ENCODE measurements at places on chromosomes 16 and 17.

- DNase-seq: no peak
These were observed 13.3 kb upstream of the CCDC144A start for GRCh38 chr17:16676676-16677268.

- no peak for DNase-seq
These were observed 32.9 kb upstream of the NFAT5 start for GRCh38 chr16:69532641-69533455.

DNA sequence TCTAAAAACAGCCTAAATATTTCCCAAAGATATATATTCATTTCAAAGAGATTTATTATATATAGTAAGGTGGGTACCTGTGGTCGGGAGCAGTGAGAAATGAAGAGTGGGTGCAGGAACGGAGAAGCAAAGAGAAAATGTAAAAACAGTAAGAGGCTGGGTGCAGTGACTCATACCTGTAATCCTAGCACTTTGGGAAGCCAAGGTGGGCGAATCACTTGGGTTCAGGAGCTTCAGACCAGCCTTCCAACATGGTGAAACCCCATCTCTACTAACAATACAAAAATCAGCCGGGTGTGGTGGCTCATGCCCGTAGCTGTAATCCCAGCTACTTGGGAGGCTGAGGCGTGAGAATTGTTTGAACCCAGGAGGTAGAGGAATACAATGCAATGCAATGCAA lies 257.1 kb downstream of the BCAS3 start:
- DNase-seq: no peak

GRCh38 chr16:15037745-15038144 lies 18.1 kb downstream of the NTAN1 start:
- DNase-seq: no peak

DNA sequence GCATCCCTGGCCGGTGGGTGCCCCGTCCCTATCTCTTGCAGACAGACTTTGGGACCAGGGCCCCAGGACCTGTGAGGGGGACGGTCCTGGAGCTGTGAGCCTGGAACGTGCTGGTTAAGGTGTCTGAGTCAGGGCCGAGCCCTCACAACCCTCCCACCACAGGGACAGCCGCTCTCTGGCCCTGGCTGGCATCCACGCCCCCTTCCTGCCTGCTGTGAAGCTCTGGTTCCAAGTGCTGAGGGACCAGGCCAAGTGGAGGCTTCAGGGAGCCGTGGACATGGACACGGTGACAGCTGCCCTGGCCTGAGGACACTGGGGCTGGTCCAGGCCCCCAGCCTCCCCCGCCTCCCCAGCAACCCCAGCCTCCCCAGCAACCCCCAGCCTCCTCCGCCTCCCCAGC lies 6.6 kb downstream of the TSR3 start:
- no peak for DNase-seq

GRCh38 chr17:50856431-50856830 lies 9.7 kb downstream of the TOB1 start:
- DNase-seq: no peak

GRCh38 chr17:38881600-38882191 lies 11.8 kb downstream of the LASP1 start:
- no peak for DNase-seq

DNA sequence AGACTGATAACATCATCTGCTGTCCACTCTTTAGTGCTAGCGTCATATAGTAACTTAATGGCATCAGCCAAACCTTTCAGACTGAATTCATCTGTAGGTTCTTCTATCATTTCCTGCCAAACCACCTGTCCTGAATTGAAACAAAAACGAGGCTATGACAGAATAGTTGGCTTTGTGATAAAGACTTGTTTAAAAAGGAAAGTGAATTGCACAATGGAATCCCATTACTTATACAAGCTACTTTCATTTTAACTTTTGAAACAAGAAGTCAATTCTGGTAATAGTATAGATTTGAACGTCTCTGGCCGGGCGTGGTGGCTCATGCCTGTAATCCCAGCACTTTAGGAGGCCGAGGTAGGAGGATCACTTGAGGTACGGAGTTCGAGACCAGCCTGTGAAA lies 18.2 kb downstream of the LASP1NB start:
- DNase-seq: no peak

DNA sequence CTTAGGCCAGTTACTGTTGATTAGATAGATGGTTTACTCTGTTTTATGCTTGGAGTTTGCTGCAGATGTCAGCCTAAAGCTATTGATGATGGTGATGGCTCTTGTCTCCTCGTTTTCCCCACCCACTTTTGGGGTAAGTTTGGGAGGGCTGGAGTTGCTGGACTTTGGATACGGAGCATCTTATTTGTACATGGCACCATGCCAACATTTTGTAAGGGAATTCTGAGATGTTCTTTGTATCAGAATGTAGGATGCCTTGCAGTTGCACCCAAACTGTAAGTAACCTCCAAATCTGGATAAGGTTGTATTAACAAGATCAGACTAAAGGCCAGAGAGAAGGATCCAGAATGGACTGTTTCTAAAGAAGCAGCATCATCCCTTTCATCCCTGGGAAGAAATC lies 551.9 kb upstream of the ZFHX3 start:
- DNase-seq: no peak

DNA sequence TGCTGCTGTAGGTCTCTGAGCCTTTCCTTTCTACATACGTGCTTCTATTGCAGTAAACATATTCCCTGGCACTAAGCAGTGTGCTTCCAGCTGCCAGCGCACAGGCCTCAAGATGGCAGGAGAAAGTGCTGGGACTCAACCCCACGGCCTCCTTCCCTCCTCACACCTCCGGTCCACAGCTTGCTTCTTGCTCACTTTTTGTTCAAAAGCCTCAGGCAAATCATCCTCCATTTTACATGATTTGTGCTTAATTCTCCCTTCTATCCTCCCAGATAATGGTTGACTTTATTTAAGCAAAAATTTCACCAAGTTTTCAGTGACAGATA lies 5.4 kb downstream of the CDK5R1 start:
- no peak for DNase-seq

- no peak for DNase-seq
These were observed 66.9 kb upstream of the TNRC6C start for GRCh38 chr17:77891602-77892001.

DNA sequence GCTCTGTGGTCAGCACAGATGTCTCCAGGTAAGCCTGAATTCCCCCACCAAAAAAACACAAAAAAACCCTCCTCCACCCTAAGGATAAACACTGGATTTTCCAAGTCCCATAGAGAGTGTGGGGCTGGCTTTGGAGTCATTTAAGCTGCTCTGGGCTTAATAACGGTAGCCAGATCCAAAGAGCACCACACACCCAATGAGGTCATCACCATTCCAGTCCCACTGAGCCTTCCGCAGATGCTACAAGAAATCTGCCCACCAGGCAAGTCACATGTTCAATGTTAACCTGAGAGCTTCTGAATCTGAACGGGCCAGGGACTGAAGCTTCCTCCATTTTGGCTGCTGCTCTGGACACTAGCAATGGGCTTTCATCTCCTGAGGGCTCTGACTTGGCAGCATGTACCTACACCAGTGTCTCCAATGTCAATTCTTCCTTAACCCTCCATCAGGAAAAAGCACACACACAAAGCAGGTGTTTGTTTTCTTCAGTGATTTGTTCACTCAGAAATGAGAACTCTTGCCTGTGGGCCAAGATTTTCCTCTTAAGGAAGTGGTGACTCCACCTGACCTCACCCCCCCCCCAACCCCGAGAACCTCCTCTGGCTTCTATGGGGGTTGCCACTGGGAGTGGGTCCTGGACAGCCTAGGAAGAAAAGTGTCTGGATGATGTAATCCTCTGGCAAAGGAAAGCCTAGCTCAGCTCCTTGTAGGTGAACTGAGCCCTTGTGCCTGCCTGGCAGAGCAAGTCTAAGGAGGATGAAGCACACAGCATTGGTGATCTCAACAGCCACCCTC lies 220.1 kb downstream of the FOXL1 start:
- no peak for DNase-seq

DNA sequence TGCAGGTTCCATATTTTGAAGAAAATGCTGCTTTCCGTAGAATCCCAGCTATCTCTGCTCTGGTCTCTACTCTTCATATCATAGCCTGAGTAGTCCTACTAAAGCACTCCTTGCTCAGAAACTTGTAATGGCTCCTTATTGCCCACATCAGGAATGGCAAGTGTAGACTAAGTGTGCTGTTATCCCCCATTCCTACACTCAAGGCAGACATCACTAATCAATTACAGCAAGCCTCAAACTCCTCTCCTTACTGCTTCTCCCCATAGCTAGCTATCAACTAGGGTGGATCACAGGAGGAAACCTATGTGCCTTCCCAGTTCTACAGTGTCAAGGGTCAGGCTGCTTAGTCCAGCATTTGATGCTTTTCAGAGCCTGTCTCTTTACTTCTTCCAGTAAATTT lies 163.4 kb downstream of the HAPSTR1 start:
- DNase-seq: no peak

GRCh38 chr17:78865682-78866390 lies 25.2 kb upstream of the USP36 start:
- peak; percentile 28 for DNase-seq

DNA sequence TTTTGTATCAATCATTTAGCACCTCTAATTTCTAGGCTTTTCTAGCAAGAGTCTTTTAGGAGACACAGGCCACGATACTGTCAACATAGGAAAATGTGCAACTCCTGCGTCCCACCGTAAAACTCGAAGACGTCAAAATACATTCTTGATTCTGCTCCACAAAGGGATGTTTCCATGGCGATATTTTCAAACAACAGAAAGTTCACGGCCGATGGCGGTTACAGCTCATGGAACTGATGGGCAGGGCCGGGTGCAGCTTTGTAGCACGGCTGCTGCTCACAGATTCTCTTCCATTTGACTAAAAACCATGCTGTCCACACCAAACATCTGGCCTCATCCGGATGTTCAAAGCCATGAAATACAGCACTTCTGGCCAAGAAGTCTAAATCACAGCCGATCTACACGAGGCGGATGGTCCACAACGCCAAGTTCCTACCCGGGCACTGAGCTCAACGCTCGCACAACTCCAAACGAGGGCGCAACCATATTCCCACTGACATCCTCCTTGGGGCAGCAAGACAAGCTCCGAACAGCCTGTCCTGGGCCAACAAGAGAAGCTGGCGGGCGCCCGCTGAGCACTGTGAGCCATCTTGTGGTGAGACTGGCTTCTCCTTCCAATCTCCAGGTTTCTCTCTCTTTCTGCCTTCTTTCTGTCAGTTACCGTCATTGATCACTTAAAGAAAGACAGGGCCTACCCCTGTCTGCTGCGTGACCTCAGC lies 79.8 kb downstream of the ZNF778 start:
- no peak for DNase-seq

GRCh38 chr17:64230791-64231408 lies 32.2 kb downstream of the TEX2 start:
- peak; percentile 99 for DNase-seq

- no peak for DNase-seq
These were observed 38.3 kb upstream of the MAP3K14 start for GRCh38 chr17:45355087-45355486.

- DNase-seq: no peak
These were observed 21.8 kb downstream of the SREBF1 start for GRCh38 chr17:17815062-17815406.

DNA sequence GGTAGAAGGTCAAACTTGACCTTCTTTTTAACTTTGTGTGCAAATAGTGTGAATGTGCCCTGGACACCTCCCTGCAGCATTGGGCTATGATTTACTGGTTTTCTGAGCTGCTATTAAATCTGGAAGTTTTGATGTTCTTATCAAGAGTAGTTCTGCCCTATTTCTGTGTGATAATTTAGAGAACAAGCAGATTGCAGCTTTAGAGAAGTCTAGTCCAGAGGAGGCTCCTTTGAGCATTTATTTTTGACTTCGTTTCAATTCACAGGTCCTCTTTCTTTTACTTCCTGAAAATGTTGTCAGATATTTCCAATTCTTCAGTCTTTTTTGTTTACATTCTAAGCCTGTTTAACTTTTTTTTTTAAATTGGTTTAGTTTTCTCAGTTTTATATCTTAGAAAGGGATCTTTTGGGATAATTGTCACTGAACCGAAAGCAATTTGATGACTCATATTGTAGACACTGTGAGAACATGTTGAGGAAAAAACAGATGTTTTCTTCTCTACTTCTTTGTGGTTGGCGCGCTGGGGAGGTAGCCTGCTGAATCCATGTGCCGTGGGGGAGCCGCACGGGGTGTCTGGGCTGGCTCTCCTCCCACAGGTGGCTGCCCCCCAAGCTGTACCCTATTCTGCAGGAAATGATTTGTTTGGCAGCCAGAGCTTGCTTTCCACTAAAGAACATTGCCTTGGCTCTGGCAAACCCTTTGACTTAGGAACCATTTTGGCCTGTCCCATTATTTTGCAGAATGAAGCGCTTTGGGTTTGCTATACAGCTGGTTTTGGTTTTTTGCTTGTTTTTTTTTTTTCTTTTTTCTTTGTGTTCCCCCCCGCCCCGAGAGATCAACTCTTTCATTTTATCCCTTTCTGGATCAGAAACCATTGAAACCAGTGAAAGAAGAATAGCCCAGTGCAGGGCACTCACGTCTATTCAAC lies 53.4 kb downstream of the MFSD11 start:
- peak; percentile 68 for DNase-seq

DNA sequence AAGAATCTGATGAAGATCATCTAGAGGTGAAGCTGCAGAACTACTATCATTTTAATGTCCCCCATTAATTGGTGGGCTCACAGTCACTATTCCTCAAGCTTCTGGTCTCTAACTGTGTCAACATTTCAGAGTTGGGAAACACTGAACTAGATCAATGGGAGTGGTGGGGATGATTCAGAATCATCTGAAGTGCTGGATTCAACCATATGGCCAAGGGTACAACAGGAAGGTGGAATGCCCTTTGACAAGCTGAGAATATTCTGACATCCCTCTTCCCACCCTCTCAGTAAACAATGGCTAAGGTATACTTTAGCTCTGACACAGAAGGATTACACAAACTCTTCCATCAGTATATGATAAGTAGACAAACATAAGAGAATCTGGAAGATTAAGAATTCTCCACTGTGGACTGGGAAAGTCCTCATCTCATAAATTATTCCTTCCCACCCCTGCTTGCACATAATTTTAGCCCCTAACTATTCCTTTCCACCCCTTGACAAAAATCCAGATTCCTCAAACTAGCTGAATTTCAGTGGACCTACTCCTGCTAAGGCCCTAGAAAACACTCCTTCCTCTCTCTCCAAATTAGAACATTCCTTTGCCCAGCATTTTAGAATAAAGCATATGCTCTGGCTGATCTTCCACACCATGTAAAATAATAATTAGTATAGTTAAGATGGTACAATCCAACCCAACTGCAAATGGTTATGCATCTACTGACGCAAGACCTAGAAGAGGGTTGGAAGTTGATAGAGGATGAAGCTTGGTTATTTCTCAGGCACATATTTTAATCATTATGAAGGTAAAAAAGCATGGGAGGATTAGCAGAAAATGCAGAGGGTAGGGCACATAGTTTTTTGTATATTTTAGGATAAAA lies 16.3 kb upstream of the RFFL start:
- DNase-seq: no peak

DNA sequence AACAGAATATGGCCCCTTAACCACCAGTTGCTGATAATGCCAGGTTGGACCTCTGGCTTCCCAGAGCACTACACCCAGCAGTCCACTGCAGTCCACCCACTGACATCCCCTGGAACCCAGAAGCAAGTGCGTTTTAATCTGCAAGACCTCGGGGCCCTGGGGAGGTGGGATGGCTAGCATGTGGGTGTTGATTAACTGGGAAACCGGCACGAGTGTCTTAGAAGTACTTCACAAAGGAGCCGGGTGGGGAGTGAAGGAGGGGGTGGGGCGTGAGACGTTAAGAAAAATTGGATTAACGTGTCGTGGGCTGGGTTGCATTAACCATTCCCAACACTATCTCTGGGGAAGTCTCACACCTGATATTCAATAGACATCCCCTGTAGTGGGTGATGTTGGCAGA lies 6.1 kb upstream of the HIC1 start:
- DNase-seq: no peak

All from foreskin keratinocyte (primary cell).